Activated CD4-positive, alpha-beta T cell treated with anti-CD3 and anti-CD28 coated beads for 1 hour (primary cell): ENCODE measurements at places on chromosomes 11 and 22.

DNA sequence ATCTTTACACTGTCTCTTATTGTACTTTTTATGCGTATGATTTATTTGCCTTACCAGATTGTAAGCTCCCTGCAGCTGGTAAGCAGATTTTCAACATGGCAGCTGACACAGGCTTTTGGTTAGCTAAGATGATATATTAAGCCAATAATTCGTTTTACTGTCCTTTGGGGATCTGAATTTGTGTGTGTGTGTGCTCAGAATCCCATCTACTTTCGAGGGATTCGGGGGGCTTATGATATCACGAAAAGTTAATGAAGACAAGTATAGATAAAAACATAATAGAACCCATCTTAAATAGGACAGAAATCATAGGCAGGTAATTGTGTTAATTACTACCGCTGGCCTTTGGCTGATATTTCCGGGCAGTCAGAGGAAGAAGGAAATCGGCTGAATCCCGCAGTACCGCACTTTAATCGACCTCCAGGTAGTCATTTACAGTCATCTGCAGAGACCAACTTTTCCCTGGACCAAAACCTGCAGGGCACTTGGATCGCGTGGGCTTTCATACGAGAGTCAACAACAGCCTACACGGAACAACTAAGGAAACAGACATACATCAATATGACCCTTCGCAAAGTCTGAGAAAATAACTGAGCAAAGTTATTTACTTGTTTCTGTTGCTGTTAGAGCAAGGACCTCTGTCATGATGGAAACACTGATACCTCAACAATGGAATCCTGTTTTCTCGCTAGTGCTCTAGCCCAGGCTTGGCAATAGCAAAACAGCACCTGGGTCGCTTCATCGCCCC is 802 bp downstream of the KBTBD3 start:
- DNase-seq, result no peak

GRCh38 chr11:32529994-32530588 is 53.5 kb upstream of the EIF3M start:
- no peak for DNase-seq

DNA sequence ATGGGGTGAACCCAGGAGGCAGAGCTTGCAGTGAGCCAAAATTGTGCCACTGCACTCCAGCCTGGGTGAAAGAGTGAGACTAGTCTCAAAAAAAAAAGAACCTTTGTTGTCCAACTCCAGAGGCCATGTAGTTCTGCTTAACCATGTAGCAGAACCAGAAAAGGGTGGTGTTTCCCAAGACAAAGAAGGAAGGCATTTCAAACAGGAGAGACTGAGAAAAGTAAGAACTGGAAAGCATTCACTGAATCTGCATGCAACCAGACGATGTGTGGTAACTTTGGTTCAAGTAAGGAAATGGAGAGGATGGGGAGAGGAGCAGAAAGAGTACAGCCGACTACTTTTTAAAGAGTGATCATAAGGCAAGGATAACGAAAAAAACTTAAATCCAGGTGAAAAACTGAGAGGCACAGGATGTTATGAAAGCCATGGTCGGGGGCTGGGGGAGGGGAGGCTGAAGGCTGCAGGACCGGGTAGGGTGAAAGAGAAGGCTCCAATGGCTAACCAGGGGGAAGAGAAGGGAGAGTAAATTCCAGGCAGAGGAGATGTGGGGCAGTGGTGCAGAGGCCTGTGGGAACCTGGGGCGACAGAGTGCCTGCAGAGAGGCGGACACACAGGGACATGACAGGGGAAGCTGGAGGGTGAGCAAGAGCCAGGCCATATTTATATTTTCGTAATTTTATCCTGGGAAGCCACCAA is 48.8 kb downstream of the MAPK1 start:
- no peak for DNase-seq

- no peak for DNase-seq
Observed at GRCh38 chr11:62707277-62707861, at the start of the genes BSCL2 and GNG3. Gene BSCL2 (minus strand): TSS chr11:62707424. CDS start chr11:62707195, 229 bp downstream. Gene GNG3 (plus strand): TSS chr11:62707676. CDS start chr11:62708296, 620 bp downstream.

GRCh38 chr11:2837096-2837601 is 48.4 kb downstream of the CDKN1C start:
- DNase-seq, result no peak

DNA sequence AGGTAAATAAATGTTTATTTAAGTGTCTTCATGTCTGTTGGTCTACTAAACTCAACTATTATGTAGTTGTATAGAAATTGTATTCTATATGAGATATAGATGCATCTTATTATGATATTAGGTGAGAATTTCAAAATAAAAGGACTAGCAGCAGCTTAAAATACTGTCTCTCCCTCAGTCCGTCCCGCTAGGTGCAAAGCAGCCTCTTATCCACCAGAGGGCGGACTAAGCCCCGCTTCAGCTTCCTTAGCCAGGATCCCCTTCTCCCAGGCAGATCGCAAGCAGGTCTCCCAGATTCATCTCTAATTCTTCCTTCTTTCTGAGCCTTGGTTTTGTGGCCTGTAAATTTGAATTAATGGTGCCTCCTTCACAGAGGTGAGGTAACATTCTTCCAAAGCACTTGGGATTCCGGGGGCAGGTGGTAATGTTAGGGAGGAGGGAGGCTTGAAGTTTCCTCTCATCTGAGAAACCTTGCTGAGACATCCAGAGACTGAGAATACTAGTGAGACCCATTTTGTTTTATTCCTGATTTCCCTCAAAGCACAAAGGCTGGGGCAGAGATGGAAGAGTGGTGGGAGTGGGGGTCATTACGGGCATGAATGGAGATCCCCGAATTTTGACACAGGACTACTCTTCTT is 13.5 kb upstream of the INSC start:
- DNase-seq, result peak; percentile 27

DNA sequence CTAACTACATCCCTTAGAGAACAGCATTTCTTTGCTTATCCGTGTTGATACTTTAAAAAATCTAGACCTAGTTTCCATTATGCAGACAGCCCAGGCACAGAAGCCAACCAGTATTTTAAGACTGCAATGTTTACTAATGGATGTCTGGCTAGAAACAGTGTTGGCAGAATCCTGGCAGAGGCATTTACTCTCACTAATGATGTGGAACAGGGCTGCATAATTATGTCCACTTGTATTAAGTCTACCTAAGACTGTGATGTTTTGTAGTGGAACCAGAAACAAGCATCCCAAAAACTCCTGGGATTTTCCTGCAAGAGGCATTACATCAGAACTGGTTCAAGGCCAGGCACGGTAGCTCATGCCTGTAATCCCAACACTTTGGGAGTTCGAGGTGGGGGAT is 50.2 kb upstream of the PICALM start:
- no peak for DNase-seq

DNA sequence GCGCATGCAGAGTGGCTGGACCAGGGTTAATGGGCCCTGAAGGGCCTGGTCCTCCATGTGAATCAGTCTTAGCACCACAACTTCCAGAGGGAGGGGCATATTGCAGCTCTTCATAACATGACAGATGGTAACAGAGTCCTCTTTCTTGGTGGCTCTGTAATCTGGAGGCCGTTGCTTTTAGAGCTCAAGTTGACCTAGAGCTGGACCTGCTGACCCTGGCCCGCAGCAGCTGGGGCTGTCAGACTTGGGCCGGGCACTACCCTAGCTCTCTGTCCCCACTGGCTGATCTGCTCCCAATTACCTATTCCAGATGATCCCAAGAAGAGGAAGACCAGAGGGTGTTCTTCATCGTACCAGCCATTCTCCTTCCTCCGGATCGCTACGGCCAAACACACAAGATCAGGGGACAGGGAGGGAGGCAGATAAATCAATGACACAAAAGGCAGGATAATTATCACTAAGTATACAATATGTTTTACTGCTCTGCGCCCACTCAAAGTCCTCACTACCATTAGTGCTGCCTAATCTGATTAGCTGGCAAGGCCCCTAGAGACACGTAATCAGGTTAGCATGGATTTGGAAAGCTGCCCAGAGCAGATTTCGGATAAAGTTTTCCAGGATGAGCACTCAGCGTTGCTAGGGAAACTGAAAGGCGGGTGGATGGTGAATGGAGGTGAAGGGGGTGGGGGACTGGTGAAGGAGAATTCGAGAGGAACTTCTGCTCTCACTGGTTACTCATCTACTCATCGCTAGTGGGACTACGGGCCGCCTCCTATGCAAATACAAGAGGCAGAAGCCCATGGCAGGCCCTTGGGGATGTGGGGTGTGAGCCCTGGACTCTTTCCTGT is 64.5 kb upstream of the PHOX2A start:
- no peak for DNase-seq

DNA sequence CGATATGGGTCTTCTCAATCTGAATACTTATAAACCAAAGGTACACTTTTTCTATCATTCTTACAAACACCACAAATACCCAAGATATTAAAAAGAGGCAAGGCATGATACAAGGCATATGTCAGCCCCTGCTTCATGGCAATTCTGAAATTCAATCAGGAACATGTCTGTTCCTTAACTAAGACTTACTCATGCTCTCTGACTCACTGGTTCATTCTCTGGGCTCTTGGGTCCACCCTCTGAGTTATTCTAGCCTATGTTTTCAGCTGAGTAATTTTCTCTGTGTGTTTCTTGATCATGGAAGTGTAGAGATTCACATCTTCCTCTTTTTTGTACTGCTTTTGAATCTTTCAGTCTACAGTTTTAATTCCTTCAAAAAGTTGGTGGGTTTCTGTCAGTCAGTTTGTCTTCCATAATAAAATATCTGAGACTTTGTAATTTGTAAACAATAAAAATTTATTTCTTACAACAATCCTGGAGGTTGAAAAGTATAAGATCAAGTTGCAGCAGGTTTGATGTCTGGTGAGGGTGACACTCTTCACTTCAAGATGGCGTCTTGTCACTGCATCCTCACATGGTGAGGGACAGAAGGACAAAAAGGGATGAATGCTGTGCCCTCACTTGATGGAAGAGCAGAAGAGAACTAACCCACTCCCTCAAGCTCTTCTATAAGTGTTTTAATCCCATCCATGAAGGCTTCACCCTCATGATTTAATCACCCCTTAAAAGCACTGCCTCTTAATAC is 211.7 kb downstream of the FAM76B start:
- DNase-seq, result no peak

GRCh38 chr11:26134481-26135355 is 197.2 kb upstream of the ANO3 start:
- no peak for DNase-seq

DNA sequence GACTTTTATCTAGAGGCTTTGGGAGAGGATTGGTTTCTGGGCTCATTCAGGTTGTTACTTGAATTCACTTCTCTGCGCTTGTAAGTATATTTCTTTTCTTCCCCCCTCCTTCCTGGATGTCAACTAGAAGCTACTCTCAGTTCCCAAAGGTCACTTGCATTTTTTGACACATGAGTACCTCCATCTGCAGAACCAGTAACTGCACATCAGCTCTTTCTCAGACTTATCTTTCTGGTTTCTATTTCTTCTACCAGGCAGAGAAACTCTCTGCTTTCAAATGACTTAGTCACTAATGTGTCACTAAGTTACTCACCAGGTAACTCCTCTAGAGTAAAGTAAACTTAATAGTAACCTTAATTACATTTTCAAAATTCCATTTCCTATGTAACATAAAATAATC is 773.0 kb upstream of the LUZP2 start:
- no peak for DNase-seq

DNA sequence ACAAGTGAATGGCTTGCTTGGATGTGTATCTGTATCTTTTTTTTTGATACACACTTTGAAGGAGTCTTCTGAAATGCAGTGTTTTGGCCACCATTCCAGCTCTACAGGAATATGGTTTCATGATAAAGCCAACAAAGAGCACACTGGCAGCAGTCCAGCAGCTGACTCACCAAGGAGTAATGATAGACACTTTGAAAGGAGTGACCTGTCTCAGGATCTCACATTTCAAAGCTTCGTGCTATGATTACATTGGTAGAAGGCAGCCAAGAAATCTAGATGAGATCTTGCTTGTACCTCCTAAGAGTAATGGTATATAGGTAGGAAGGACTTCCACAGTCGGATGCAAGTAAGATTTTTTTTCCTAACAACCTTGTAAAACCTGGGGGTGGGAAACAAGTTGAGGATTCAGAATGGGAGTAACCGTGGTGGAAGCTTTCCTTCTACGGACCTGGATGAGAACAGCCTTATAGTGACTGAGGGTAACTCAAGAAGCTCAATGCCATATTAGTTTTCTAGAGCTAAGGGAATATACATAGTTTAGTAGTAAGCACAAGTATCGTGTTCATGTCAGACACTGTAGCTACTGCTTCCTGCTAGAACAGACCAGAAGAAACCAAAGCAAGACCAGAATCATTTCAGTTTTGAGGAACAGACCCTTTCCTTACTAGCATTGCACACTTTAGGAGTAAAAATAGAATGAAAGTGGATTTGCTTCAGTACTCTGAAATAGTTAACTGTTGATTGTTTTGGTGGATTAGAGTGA is 25.0 kb downstream of the MTMR3 start:
- no peak for DNase-seq

- no peak for DNase-seq
Observed at GRCh38 chr11:17277024-17277584, 565 bp downstream of the NUCB2 start.
